Fibroblast of skin of right biceps (primary cell): ENCODE measurements at places on chromosomes 7 and 10.

DNA sequence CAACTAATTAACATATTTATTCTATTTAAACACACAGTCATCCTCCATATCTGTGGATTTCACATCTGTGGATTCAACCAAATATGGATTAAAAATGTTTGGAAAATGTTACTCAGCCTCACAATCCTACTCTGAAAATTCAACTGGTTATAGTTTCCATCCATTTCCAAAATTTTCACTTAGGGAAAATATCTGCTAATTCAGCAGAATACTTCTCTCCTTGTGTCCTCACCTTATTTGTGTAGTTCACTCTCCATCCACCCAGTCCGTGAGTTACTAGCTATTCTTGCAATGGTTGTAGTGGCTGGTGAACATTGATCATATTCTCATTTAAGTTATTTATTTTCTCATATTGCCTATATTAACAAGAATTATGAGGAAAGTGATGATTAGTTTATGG is 77.6 kb upstream of the PRKCQ start:
- no peak for DNase-seq

DNA sequence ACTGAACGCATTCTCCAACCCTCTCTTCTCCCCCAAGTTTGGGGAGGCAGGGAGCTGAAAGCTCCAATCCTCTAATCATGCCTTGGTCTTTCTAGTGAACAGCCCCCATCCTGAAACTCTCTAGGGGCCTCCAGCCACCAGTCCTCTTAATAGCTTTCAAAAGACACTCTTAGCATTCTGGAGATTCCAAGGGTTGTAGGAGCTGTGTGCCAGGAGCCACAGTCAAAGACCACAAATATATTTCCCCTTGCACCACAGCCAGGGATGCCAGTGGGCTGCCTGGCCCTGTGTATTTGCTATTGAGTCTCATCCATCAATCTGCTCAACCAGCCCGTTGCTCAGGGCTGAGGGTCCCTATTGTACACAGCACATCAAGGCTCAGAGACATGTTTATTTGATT is 18.5 kb upstream of the MLXIPL start:
- DNase-seq, result no peak

GRCh38 chr10:22722626-22723169 is 8.3 kb upstream of the PIP4K2A start:
- no peak for DNase-seq

GRCh38 chr10:93030409-93030808 is 30.2 kb upstream of the CYP26C1 start:
- DNase-seq, result peak; percentile 86

- DNase-seq, result peak; percentile 6
Observed at GRCh38 chr10:117217196-117217761, 20.0 kb downstream of the KCNK18 start.

DNA sequence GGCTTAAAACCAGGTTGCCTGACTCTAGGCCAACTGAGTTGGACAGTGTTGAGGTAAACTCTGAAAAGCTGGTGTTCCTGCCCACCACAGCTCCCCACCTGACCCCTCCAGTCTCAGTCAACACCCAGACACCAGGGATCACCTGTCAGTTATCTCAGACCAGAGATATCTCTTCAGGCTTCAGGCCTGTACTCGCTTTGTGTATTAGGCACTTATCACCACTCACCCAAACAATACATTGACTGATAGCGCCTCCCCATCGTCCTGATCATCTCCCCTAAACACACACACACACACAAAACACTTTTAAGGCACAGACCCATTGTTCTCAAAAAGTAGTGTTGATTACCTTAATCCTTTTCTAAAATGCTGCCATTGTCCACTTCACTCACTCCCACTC is 111.5 kb downstream of the PLCE1 start:
- no peak for DNase-seq

- no peak for DNase-seq
Observed at GRCh38 chr10:13068071-13068470, 31.9 kb upstream of the OPTN start.

DNA sequence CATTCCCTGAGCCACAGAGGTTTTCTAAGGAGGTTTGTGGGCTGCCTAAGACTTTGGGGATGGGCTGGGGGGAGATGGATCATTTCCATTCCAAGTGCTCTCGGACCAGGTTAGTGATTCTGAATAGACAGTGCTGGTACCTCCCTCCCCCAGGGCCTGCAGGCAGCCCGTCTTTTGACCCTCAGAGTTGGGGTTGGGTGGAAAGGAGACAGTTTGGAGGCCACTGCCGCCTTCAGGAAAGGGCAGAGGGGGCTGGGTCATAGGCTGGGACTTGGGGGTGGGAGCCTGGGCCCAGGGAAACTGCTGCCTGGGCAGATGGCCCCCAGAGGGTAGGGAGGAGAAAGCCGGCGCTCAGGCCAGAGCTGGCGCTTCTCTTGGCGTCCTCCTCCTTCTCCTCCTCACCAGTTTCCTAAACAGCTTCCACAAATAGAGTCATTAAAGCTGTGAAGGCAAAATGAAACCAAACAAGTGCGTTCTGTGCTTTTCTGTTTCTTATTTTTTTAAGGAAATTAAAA is 4.4 kb downstream of the UNC5B start:
- DNase-seq, result no peak

DNA sequence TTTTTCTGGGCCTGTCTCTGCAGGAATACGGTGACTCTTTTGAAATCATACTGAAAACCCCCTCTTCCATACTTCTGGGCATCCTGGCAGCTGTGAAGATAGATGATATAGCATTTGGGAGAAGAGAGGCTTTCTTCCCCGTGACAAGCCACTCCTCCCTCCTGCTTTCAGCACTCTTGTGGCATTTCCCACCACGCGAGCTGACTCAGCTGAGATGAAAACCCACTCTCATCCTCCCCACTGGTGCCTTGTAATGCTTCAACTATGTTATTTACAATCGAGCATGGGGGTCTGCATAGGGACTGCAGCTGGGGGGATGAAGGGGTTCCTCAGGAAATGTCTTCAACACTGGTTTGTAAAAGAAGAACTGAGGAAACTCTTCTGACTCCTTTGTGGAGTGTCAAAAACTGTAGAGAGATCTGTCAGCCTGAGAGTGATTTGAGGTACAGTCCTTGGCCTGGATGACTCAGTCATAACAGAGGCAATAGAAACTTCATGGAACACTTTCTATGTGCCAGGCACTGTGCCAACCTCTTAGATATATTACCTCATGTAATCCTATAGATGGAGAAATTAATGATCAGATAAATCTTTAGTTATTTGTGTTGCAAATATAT is 1.7 kb upstream of the TBATA start:
- DNase-seq, result peak; percentile 85
